ENCODE measurements at places on chromosomes 6 and 20. TPM values are rescaled to one million over a fixed set of nuclear protein-coding genes. Genes with fewer than 3 reads are reported as not detected.

DNAH8 gene
- 0.50 TPM for total RNA-seq

PLN gene
- total RNA-seq, result 1,531 TPM

ATP6V1G2 gene
- 1.4 TPM for total RNA-seq

ADTRP gene
- not detected for total RNA-seq

TTLL9 gene
- not detected for total RNA-seq

GPSM3 gene
- total RNA-seq, result 41.0 TPM

GRCh38 chr6:109922851-109923250 is 55.3 kb upstream of the GPR6 start:
- DNase-seq, result no peak

DNA sequence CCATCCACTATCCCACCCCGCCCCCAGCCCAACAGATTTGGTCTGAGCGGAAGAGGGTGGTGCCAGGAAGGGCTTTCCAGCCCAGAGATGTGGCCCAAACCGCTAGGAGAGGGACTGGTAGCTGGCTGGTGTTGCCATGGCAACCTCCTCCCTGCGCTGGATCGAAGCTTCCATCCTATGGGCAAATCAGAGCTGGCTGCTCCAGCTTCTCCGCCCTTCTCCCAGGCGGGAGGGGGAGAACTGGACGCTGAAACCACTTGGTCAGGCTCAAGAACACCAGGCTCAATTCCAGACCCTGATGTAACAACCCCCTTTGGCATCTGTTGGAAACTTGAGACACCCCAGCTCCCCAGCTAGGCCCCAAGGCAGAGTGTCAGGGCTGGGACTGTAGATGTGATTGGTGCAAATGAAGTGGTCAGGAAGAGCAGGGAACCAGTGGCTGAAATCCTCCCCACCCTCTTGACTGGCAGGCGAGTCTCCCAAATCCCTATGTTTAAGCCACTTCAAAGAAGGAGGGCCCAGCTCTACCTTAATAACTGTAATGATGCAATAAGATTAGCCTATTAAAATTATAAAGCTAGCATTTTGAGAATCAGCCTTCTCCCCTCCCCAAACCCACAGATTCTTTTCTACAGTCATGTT is 4.2 kb downstream of the RIMS4 start:
- no peak for DNase-seq

GRCh38 chr20:57900226-57900905 is 190.6 kb upstream of the PMEPA1 start:
- no peak for DNase-seq

DNA sequence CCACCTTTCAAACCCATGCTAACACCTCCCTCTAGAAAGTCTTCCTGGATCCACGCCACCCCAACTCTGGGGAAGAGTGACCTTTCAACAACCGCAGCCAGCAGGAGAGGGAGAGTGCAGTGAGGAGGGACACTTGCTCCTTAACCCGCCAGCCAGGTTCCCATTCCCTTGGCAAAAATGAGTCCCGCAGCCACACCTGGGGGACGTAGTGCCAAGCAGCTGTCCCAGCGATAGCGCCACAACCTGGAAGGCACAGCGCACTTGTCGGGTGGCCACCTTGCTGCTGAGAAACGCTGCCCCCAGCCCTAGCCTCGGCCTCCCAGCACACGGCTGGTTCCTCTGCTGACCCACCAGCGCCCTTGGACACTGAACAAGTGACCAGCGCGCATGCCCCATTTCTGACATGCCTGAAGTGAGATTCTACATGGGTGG is 119.3 kb downstream of the JPH2 start:
- no peak for DNase-seq

GRCh38 chr6:12803486-12803885 is 86.9 kb downstream of the PHACTR1 start:
- no peak for DNase-seq

DNA sequence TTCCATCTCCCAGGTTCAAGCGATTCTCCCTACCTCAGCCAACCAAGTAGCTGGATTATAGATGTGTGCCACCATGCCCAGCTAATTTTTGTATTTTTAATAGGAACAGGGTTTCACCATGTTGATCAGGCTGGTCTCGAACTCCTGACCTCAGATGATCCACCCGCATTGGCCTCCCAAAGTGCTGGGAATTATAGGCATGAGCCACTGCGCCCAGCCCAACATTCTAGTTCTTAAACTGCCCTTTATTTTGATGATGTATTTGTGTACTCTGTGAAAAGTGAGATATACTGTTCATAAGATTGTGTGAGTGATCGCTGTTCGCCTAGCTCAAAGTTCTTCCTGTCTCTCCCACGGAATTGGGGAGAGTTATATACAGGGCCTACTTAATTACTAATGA is 93.1 kb downstream of the HFE start:
- DNase-seq, result no peak

DNA sequence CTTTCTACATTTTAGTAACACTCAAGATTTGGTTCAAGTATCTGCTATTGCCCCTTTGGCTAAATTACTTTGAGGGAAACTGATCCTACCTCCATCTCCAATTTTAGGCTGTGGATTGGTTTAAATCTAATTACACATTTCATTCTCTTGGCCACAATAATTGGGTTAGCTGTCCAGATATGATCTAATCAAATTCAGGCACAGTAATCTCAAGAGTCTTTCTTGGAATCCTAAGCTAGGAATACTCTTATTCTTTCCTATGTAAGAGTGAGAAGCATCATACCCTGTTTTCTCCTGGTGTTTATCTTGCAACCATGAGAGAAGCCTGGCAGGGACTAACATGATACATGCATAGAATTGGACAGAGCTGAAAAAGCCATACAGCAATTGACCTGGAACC is 300.4 kb upstream of the MARCKS start:
- no peak for DNase-seq

DNA sequence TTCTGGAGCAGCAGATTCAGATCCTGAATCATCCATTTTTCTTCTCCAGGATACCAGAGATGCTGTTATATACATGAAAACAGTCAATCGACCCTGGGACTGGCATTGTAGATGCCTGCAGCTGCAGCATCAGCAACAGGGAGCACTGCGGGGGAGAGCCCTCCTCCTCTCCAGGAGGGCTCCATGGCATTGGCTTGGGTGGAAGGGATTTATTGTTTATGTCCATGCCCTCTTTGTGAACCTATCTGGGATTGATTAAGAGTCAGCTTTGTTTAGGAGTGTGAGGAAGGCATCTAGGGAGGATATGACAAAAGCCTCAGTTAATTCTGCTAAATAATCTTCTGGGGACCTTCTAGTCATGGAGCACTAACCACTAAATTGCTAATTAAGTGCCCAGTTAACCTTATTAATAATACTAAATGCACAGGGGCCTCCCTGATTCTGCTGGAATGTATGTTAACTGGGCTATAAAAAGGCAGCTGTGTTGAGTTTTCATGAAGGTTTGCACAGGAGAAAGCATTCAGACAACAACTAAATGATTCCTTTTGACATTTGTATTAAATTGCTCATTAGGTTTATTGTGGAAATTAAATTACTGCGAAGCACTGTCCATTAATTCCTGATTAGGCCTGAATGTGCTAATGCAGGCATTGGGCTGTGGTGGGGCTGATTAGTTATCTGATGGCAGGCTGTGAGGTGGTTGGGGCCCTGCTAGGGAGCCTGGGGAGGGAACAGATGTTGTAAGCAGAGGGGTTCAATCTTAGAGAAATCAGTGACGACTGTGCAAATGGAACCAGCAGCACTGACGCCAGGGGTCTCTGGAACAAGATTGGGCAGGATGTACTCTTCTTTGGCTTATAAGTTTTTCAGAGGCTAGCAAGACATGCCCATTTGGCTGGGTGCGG is 57.6 kb downstream of the IMPG1 start:
- DNase-seq, result no peak

GRCh38 chr6:144197919-144198318 is 47.6 kb downstream of the STX11 start:
- no peak for DNase-seq

DNA sequence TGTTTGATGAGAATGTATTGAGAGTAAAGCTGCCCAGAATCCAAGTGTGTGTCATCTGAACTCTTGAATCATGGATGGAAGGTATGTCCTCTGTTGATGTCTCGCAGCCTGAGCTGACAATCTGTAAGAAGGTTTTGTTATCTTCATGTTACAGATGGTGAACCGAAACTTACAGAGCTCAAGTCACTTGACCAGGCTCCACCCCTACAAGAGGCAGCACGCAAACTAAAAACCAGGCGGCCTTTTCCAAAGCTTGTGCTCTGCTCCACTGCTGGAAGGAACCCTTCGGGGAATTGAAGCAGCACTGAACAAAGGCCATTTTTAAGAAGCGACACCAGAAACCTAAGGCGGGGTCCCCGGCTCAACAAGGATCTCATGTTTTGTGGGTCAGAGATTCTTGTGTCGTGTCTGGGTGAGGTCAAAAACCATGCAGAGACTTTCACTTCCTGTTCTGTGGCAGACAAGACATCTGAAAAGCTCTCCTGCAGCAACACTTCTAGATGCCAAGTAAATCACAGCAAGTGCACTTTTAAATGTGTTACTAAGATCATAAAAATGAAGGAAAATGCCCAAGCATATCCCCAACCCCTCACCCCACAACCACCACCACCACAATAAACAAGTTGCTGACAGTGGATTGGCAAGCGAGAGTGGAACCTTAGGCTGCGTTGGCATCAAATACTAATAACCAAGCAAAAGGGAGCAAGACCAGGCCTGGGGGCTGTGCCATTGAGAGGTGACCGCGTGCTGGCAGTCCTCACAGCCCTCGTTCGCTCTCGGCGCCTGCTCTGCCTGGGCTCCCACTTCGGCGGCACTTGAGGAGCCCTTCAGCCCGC is 27.3 kb downstream of the NQO2 start:
- no peak for DNase-seq

DNA sequence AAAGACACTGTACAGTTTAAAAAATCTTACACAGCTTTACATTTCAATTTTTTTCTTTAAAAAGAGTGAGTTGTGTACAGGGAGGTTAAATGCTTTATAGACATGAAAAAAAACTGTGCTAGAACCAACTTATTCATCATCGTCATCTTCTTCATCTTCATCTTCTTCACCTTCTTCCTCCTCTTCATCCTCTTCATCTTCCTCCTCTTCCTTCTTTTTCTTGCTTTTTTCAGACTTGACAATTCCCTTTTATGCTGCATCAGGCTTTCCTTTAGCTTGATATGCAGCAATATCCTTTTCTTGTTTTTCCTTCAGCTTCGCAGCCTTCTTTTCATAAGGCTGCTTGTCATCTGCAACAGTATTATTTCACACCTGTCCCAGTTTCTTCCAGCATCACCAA is 34.3 kb upstream of the TMEM30A start:
- DNase-seq, result no peak

DNA sequence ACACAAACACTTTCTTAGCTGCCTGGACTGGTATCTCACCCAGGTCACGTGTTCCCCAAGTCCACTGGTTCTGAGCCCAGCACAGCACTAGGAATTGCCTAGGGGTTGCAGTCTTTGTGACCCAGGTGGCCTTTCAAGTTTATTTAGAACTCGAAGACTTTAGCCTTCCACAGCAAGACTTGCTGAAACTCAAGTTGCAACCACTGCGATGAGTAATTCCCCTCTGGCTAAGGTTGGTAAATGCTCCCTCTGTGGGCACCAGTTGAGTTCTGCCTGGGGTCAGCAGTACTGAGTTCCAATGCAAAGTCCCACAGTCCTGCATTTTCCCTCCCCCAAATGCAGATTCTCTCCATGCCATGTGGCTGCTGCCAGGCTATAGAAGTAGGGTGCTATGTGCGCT is 77.6 kb upstream of the MOCS1 start:
- no peak for DNase-seq

DNA sequence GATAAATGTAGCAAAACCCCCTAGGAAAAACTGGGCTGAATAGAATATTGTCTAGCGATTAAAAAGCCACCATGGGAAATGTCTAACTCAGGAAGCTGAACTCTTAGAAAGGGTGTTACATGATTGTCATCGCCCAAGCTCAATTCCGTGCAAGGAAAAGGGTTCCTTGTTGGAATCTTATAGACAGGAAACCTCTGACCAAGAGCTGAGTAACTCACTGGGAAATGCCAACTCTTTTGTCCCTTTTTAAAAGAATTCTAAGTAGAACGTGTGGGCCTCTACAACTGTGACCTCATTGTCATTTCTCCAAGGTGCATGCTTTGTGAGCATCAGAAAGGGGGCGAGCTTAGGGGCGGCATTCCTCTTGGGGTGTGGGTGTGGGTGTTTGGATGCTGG is 88.1 kb downstream of the SYNJ2 start:
- no peak for DNase-seq

DNA sequence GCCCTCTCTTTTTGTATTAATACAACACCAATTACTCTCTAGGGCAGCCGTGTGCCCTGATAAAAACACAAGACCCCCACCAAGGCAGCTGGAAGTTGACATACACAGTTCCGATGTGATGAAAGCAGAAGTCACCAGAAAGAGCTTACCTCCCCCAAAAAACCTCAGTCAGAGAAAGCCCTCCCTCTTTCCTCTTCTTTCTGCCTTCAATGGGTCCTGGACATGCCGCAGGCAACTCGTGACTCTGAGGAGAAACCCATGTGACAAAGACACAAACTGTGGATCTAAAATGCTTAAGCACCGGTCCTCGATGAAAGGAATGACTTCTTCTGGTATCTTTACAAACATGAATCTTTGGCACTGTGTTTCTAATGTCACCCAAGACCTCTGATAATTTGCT is 117.7 kb upstream of the CCDC28A start:
- DNase-seq, result no peak

- no peak for DNase-seq
Measured at GRCh38 chr6:43976706-43977403, 150.4 kb downstream of the MRPL14 start.

DNA sequence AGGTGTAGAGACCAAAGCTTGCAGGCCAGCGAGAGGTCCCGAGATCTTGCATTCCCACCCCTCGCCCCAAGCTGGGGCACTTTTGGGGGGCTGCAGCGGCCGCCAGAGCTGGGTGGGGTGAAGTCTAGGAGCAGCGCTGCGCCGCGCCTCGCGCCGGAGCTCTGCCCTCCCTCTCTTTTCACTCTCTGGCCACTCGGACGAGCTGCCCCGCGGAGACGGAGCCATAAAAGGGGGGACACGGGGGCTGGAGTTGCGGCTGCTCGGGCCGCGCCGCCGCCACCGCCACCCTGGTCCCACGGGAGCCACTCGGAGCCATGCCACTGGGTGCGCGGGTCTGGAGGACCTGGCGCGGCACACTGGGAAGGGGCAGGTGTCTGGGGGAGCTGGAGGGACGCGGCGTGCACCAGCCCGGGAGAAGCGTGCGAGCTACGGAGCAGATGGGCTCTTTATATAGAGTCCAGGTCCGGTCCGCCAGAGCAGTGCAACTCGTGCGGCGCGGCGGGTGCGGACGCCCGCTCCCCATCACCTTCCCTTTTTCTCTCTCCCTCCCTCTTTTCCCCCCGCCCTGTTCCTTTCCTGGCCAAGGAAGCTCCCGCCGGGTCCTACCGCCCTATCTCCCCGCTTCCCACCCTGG is 687 bp upstream of the HTR1B start:
- no peak for DNase-seq

All from heart left ventricle (tissue), 16 donors.